Effector memory CD8-positive, alpha-beta T cell (primary cell): ENCODE measurements at places on chromosomes 3 and 15.

DNA sequence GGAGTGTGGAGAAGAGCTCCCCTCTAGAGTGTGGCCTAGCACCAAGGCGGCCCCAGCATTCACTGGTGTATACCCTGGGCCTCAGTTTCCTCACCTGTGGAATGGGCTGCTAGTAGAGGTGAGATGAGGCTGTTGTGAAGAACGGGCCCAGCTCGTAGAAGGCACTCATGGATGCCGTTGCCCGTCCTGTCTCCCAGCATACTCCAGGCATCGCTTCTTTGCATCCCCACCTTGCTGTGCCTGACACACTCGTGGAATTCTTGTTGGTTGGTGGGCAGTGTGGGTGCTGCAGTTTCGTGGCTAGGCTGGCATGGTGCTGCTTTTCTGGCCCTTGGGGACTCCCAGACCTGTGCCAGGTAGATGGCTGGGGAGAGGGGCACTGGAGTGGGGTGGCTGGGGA is 76.7 kb downstream of the SMAD6 start:
- DNase-seq, result no peak

DNA sequence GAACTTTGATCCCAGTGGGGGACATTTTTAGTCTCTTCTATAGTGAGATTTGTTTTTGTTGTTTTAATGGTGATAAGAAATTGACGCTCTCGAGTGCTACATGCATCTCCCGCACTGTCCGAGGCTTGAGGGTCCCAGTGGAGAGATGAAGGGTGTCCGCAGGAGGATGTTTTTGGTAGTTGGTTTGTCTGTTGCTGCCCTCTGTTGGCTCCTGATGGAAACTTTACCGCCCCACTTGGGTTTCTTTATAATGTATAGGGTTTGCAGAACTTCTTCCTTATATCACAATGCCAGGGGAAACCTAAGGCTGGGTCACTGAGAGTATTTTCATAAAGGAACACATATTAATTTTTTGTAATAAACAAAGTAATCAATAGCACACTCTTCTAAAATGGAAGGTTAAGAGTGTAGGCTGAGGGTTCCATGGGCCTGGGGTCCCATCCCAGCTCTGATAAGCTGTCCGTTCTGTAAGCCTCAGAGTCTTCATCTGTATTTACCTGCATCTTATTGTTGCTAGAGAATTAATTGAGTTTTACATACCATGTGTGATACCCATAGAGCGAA is 185.3 kb upstream of the FEZF2 start:
- DNase-seq, result no peak

GRCh38 chr3:139659511-139659910 is 18.3 kb downstream of the NMNAT3 start:
- DNase-seq, result no peak

DNA sequence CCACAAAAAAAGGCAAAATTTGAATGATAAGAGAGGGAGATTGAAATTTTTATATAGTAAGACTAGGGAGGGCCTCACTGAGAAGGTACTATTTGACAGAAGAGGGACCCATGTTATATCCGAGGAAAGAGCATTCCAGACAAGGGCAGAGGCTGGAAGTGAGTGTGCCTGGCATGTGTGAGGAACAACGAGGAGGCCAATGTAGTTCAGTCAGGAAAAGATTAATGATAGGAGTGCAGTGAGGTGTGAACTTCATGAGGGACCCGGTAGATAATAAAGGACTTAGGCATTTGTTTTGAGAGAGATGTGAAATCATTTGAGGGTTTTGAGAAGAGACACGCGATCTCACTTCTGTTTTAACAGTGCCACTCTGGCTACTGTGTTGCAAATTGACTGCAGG is 36.3 kb downstream of the ASTE1 start:
- DNase-seq, result no peak

- no peak for DNase-seq
Measured at GRCh38 chr3:4981294-4981664, 2.0 kb downstream of the BHLHE40 start.

- no peak for DNase-seq
Measured at GRCh38 chr3:96000966-96001365, 813.4 kb upstream of the EPHA6 start.
